Mucosa of gallbladder (tissue), 1 donor: ENCODE measurements at places on chromosomes 1 and 21. TPM values are rescaled to one million over a fixed set of nuclear protein-coding genes. Genes with fewer than 3 reads are reported as not detected.

GRCh38 chr1:74971982-74972381 lies 162.2 kb upstream of the LHX8 start:
- no peak for DNase-seq

DNA sequence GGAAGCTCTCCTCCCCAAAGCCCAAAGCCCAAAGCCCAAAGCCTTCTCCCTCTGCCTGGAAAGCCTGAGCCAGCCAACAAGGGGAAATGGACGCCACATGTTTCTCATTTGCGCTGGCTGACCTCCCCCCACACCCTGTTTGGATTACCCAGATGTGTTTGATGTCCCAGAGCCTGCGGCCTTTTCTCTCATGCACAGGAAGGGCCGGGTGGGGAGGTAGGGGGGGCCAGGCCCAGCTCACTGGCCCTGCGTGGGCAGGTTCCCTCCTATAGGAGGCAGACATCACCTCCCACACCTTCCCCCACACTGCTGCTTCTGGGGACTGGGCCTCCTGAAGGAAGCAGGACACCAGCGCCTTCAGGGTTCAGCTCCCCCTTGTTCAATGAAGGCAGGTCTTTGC lies 116.3 kb downstream of the NAV1 start:
- no peak for DNase-seq

DNA sequence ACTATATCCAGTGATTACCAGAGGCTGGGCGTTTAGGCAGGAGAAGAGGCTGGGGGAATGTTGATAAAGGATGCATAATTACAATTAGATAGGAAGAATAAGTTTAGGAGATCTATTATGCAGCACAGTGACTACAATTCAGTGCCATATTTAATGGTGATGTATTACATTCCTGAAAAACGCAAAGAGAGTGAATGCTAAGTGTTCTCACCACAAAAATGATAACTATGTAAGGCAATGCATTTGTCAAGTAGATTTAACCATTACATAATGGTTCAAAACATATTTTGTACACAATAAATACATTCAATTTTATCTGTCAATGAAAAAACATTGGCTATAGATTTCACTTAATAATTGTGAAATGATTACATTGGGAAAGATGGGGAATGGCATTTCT lies 548.9 kb downstream of the NUF2 start:
- DNase-seq = no peak

- DNase-seq = no peak
Measured at GRCh38 chr1:85349224-85349623, 72.8 kb upstream of the BCL10 start.

- DNase-seq = peak; percentile 28
Measured at GRCh38 chr1:22709891-22710700, 543 bp upstream of the EPHB2 start.

- DNase-seq = no peak
Measured at GRCh38 chr1:228400692-228401454, 5.8 kb downstream of the TRIM11 start.

GRCh38 chr1:192950926-192951325 lies 108.2 kb downstream of the UCHL5 start:
- no peak for DNase-seq

DNA sequence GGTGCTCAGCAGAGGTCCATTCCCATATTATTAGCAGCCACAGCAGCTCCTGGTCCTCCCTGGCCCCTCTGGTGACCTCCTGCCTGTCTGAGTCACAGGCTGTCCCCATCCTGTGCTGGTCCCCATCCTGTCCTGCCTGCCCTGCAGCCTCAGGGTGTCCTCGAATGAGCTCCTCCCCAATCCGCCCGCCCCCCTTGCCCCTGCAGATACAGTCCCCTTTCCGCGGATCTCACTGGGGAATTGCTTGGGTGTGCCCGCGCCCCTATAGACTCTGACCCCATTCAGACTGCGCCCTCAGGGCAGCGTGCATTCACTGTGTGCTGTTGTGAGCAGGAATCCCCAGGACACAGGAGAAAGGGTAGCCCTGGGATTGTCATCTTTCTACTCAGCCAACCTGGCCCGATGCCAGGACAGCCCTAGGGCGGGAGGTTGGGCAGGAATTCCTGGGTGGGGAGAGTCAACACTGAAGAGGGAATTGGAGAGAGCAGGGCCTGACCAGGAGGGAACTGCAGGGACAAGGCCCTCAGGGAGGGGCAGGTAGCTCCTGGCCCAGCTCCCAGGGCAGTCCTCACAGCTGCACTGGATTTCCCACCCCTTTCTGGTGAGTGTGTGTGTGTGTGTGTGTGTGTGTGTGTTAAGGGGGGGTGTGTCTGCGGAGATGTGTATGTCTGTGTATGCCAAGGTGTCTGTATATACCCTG lies 1.1 kb upstream of the GUCA2A start:
- peak; percentile 91 for DNase-seq

DNA sequence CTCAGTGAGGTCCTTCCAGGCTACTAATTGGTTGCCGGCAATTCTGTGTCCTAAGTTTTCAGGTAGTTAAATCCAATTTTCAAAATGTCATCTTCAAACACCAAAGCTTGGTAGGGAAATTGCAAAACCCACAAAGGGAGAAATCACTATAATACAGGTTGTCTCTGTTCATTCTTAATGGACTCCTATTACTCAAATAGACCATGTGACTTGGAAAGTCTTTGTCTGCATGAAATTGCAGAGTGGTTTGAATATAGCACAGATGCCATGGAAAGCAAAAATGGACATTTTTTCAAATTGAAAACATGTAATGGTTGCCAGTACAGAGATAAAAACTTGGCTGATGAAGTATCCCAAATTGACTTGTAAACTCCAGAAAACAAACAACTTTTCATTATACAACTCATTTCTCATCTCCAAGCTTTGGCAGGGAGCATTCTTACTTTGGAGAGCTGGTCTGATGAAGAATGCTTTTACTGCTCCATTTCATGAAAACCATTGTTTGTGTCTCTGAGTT lies 169.5 kb upstream of the PKN2 start:
- DNase-seq = no peak

GRCh38 chr21:28509031-28509430 lies 483.6 kb downstream of the LTN1 start:
- no peak for DNase-seq

DNA sequence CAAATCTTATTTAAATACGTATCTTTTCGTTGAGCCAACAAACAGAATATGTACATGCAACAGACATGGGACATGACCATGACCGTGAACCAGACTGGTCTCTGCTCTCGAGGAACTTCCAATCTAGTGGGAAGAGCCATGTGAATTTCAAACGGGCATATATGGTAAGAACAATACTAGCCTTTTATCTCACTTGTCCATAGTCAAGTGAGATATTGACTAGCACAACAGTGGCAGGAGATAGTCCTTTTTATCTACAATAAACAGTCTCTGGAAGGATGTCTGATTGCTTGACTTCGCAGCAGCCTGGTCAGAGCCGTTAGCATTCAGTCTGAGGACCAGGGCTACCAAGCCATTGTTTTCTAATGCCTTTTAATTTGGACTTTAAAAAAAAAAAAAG lies 12.6 kb upstream of the PLA2G2C start:
- no peak for DNase-seq

DNA sequence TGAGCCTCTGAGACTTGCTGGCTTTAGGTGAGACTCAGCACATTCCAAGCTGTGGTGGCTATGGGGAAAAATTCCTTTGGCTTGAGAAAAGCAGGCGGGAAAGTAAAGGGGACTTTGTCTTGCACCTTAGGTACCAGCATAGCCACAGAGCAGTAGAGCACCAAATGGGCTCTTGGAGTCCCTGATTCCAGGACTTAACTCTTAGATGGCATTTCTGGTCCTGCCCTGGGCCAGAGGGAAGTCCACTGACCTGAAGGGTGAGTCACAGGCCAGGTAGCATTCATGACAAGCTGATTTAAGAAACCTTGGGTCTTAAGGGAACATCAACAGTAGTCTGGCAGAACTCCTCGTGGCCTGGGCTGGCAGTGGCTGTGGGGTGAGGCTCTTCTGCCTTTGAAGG lies 344.7 kb downstream of the DUSP10 start:
- no peak for DNase-seq

DNA sequence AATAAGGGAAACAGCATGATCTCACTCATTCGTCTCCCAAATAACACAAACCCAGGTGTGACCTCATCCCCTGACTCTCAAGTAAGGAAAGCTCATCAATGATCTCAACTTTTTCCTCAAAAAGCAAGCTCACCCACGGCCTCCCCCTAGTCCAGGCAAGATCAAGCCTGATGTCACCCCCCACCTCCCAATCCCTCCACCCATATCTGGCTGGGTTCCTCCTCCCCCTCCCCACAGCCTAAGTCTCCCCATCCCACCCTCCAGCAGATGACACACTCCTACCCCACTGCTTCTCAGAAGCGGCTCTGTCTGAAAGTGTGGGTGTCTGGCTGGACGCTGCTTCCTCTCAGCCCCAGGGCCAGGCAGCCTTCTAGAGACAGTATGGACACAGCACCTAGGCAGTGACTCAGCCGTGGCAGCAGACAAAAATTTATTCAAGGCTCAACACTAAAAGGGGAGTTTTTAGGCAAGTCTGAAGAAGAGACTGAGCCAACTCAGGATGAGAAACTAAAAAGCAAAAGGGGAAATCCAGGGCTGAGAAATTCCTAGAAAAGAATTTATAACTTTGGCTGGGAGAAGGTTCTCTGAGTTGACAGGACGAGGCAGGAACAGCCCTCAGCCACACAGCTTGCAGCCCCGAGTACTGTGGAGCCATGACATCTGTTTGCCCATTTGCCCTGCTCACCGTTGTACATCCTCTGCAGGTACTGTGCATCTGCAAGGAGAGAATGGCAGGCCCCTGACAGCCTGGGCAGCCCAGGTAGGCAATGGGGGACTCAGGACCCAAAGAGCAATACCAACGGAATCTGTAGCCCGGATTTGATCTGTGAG lies 81.6 kb upstream of the LRRC8D start:
- DNase-seq = no peak

DNA sequence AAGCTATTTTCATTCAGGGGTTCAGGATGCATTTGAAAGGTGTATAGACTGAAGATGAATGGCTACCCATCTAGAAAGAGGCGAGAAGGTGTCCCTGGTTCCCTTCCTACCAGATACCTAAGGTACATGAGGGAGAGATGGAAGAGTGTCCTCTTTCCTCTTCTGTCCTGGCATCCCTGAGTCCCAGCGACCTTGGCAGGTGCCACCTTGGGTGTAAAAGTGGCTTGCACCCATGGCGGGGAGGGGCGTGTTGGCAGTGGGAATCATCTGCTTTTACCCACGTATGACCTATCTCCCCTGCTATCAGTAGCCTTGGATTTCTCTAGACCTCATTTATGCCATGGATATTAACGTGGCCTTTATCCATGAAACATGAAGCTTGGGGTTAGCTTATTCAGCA lies 1126.1 kb downstream of the KCNT2 start:
- no peak for DNase-seq

GRCh38 chr21:38760017-38760761 lies 45.5 kb upstream of the ETS2 start:
- no peak for DNase-seq

DNA sequence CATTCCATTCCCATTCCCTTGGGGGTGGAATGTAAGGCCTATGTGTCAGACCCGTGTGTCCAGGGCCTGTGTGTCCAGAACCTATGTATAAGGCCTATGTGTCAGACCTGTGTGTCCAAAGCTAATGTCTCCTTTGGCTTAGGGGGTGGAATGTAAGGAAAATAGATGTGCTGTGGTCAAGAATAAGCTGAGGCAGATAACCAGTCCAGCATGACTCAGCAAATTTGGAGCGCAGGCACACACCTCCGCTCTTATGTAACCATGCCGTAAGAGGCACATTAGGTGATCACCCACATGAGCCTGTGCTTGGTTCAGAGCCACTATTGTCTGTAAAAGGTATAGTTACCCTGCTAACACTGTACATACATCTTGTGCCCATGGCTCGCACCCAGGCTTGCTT lies 150.8 kb upstream of the SGIP1 start:
- no peak for DNase-seq

GRCh38 chr1:213124590-213124989 lies 73.5 kb downstream of the RPS6KC1 start:
- no peak for DNase-seq

- no peak for DNase-seq
Measured at GRCh38 chr1:84164567-84165021, 20.5 kb downstream of the PRKACB start.

GRCh38 chr1:86191958-86192357 lies 35.4 kb upstream of the COL24A1 start:
- no peak for DNase-seq

DNA sequence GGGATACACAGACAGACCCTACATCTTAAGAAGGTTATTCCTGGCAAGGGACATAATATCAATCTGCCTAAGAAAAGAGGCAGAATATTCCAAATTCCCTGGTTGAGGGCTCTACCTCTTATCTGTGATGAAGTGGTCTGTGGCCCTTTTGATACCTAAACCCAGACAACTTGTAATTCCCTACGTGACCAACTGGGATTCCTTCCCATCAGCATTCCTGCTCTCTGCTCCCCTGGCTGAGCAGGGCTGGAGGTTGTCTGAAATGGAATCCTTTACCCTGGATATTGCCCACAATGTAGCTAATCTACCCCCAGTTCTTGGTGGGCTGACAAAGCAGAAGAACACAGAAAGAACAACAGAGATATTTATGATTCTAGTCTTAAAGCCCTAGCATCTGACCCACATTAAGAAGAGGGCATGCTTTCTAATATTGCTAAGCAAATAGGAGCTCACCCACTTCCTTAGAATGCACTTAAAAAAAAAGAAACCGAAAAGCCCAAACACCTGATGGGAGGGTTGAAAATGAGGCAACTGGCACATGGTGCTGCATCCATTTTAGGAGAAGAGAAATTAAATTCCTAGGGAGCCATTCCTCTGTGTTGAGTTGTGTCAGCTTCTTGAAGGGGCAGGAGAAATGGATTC lies 36.8 kb downstream of the GADD45A start:
- no peak for DNase-seq

DNA sequence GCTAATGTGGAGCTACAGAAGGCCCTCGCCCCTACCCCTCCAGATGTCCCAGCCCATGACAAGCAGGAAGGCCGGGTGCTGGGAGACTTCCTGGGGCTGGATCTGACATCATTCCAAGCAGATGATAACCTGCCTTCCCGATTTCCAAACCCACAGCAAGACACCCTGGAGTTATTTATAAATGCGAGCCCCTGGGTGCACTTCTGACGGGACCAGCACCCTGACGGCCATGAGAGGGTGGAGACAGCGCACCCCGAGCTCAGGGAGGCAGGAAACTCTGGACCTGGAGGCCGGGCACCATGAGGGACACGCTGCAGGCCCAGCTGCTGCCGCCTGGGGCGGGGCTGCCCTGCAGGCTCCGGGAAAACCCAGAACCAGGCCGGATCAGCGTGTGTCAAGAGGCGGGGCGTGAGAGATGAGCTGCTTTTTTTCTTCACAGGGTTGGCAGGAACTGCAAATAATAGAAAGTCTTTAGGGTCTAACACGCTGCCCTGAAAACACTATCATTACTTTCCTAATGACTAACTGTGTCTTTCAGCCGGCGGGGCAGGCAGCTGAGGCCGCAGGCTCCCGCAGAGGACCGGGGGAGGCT lies 2.5 kb upstream of the PCBP3 start:
- DNase-seq = no peak

The FMOD gene
- total RNA-seq = 272 TPM

The DNAJC8 gene
- 61.9 TPM for total RNA-seq

The LCE1D gene
- not detected for total RNA-seq

The PSEN2 gene
- 35.2 TPM for total RNA-seq

The POFUT2 gene
- total RNA-seq = 42.7 TPM

The HSD3B2 gene
- total RNA-seq = 1.8 TPM

The KRTAP12-2 gene
- not detected for total RNA-seq

The COL8A2 gene
- total RNA-seq = 10.8 TPM

The C8B gene
- 1.9 TPM for total RNA-seq

The SLC45A3 gene
- 13.6 TPM for total RNA-seq

The RASAL2 gene
- 26.7 TPM for total RNA-seq

The ATXN7L2 gene
- total RNA-seq = 5.4 TPM

The TNFRSF4 gene
- 2.6 TPM for total RNA-seq
